ENCODE measurements at places on chromosomes 11 and 22.

DNA sequence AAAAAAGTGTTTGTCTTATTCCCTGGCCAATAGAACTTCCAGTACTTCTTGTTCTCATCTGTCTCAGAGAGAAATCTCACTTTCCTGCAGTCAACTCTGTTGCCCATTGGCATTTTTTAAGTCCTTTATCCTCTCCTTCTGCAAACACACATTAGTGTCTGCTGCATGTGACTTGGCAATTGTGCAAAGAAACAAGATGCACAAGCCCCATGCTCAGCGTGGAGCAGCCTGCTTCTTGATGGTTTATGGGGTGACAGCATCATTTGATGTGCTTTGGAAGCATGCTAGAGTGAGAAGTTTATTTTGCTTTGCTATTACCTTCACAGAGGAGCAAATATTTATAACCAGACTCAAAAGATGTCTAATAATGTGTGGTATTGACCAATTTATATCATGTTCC lies 238.2 kb downstream of the FAT3 start:
- DNase-seq = no peak

- DNase-seq = no peak
Observed at GRCh38 chr11:33915526-33915925, 23.6 kb upstream of the LMO2 start.

GRCh38 chr11:118334745-118335144 lies 7.8 kb downstream of the CD3D start:
- no peak for DNase-seq

GRCh38 chr11:28017816-28018215 lies 90.1 kb downstream of the KIF18A start:
- no peak for DNase-seq

DNA sequence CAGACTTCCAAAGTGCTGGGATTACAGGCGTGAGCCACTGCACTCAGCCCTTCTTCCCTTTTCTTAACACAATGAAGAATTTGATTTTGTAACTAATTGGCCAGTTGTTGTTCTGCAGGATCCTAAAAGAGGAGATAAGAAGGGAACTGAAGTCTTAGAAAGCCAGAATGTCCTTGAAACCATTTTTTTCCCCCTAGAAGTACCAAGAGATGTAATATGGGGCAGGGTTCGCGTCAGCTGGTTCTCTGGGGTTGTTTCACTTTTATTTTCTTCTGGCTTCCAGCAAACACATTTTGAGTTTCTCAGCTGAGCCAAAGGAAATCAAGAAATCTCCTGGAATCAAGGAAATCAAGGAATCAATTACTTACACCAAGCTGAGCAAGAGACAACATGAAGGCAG lies 7.6 kb upstream of the NUCB2 start:
- DNase-seq = no peak

DNA sequence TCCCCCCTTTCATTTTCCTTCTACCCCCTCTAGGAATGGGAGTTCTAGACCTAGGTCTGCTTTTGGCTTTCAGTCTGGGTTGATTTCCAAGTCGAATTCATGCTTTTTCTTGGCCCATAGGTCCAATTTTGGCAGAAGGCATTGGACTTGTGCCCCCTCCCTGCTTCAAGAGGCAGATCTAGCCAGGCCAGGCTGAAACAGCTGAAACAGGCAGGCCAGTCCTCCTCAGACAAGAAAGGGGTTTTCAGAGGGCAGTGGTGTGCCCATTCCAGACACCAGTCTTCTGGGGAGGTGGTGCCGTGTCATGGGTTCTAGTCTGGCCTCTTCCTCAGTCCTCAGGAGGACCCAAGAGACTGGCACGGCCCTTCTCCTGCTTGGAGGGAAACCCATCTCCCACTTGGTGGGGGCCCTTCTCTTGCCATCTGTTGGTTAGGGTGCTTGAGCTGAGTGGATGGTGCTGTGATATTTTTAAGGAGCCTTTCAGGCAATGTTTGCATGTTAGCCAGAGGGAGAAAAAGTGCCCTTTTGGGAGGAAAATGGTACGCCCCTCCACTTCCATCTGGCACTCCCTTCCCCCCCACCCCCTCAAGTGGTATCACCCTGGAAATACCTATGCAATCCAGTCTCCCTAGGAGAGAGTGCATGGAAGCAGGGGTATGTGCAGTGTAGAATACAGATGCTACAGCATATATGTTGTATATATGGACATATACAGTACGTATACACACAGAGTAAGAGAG lies 53.6 kb downstream of the SYT13 start:
- no peak for DNase-seq

DNA sequence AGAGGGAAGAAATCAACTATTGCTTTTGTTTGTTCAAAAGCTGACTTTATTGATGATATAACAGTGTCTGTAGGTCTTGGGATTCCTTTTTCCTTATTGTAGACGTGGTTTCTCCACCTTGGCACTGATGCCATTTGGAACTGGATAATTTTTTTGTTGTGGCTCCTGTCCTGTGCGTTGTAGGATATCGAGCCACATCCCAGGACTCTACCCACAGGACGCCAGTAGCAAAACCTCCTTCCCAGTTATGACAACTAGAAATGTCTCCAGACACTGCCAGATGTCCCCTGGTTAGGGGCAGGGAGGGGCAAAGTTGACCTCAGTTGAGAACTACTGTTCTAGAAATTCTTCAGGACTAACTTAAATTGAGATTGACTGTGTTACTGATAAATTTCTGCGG lies 45.8 kb downstream of the ZNRF3 start:
- DNase-seq = no peak

- DNase-seq = no peak
Observed at GRCh38 chr11:112504056-112504455, 243.4 kb upstream of the PLET1 start.

DNA sequence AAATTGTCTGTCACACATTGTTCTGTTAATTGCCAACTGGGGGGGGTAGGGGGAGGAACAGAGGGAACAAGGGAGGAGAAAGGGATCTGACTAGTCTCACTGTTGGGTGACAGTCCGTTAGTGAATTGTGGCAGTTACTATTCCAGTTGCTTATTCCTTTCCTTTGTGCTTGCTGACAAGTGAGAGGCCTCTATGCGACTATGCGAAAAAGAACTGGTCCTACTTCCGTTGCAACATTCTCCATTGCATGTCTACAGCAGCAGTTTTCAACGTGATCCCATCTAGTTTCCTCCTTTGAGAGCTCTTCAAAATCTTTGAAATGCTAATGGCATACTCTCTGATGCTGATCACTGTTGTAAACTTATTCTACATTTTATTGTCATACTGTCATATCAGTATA lies 672.2 kb downstream of the LRRC4C start:
- DNase-seq = no peak

- DNase-seq = no peak
Observed at GRCh38 chr11:134380785-134381184, 31.3 kb downstream of the B3GAT1 start.

- no peak for DNase-seq
Observed at GRCh38 chr22:25650833-25651232, 86.4 kb downstream of the GRK3 start.

- DNase-seq = no peak
Observed at GRCh38 chr11:93988455-93988854, 32.7 kb upstream of the HEPHL1 start.

DNA sequence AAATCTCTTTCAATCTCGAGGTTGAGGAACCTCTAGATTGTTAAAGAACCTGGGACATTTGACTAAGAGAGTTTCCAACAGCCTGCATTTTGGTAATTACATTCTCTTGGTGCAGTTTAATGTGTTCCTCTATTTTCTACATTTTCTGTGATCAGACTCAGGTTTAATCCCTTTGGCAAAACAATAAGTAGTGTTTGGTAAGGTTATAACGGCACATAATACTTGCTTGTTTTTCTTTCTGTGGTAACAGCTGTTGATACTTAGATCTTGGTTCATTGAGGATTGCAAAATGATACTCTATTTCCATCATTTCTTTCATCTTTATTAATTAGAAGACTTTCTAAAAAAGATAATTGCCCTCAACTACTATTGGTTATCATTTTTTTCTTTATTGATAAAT lies 271.3 kb downstream of the SBF2 start:
- no peak for DNase-seq

DNA sequence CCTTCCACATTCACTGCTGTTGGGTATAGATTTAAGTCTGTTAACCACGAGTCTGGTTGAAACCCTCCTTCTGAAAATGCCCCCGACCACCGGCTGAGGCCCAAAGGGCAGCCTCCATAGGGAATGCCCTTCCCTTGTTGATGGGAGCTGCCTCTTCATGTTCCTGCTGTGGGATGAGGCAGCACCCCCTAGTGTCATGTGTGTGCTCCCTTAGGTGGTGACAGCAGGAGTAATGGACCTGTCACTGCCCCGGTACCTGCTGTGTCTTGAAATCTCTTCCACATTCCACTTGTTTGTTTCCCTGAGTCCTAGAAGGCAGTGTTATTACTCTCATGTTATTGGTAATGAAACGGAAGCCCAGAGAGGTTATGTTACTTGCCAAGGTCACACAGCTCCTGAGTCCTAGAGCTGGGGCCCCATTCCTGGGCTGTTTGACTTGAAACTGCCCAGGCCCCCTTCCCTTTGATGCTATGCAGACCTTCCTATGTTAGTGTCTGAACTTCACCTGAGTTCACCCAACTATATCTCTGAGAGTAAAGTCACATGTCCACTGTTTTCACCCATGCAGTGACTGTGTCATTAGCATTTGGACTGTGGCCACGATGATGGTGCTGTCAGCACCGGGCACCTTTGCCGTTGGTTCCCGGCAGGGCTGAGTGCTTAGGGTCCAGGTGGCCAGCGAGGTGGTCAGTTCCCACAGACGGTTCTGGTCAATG lies 234.3 kb downstream of the TBC1D22A start:
- DNase-seq = no peak

All from NCI-H2107 (cell line).